Thymus (tissue), 14 donors: ENCODE measurements at places on chromosomes 2 and 18. TPM values are rescaled to one million over a fixed set of nuclear protein-coding genes. Genes with fewer than 3 reads are reported as not detected.

Gene ARHGAP28
- total RNA-seq, result 4.7 TPM

GRCh38 chr2:96927405-96928171 is 57.7 kb upstream of the SEMA4C start:
- H3K4me1 ChIP-seq, result peaks cover 28% of the 10 kb centered on the region
- DNase-seq, result no peak
- H3K27me3 ChIP-seq, result no peaks in the 10 kb centered on the region
- H3K27ac ChIP-seq, result no peak overlapping the region
- H3K4me3 ChIP-seq, result no peak overlapping the region

DNA sequence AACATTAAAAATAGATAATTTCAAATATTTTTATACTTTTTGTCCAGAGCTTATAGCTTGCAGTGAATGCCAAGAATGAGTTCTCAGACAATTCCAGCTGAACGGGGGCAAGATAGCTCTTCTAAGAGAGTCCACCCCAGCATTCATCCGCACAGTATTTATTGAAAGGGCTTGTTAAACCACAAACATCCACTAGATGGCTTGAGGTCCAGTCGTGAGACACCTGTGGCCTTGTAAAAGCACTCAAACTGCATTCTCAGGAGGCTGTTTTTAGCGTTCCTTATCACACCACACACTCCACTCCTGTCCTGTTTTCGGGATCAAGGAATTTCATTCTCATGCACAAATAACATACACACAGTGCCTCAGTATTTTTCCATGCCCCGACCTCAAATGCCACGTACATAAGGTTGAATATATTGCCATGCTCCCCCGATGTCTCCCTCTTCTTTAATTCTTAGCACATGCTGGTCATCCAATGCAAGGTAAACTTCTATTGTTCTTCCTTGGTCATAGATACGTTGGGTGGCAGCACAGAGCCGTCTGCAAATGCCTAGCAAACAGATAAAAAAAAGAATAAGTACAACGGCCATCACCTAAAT is 47.4 kb downstream of the DNAJC10 start:
- H3K27ac ChIP-seq, result no peak overlapping the region
- no peaks in the 10 kb centered on the region for H3K4me1 ChIP-seq
- DNase-seq, result no peak
- H3K36me3 ChIP-seq, result peaks cover 7% of the 10 kb centered on the region

DNA sequence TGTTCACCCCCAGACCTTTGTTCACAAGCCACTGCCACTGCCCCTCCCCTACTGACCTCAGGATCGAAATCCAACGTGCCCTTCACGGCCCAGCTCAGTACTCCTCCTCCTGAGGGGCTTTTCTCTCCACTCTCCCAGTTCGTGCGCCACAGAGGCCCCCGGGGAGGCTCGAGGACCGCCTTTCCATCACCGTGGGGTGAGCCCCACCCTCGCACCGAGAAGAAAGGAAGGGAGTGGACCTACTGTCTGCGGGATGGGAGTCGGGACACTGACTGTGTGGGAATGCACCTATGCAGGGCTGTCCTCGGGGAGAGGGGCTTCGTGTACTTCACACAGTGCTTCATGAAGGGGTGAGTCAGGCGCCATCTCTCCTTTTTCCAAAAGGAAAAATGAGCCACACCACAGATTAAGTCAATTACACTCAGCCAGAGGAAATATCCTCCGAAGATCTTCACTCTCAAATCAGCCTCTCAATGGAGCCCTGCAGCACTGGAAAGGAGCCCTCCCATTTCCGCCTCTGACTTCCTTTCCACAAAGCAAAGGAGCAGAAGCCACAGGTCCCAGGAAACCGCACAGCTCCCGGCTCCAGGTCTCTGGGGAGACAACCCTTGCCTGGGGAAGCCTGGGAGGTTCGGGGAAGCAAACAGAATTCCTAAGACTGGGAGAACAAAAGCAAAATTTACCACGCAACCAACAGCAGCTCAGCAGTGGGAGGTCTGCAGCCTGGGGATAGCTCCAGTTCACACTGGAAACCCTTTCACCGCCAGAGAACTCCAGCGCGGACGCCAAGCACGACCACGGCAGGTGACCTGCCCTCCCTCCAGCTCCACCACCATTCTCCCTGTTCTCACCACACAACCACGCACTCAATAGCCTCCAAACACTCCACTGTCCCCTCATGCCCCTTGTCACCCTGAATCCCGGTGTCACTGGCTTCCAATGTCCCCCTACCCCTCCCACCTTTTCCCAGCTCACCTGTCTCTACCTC is 21.6 kb downstream of the ADCY3 start:
- no peak overlapping the region for H3K4me3 ChIP-seq
- H3K27me3 ChIP-seq, result no peaks in the 10 kb centered on the region
- DNase-seq, result no peak
- H3K4me1 ChIP-seq, result no peaks in the 10 kb centered on the region
- H3K36me3 ChIP-seq, result peaks cover 5% of the 10 kb centered on the region

DNA sequence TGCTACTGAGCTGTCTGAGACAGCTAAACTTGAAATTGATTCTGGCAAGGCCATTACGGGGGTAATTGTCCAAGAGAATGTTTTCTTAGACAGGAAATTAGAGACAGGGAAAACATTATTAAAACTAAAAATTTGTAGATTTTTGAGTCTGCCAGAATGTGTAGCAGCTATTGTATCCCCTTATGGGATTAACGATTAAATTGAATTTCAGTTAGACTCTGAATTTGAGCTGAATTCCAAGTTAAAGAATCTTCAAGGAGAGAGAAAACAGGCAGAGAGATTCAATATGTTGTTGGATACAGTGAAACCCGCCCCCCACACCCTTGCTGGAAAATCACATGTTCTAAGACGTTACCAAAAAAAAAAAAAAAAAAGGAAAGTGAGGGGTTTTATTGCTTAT is 32.7 kb upstream of the CCDC68 start:
- no peaks in the 10 kb centered on the region for H3K36me3 ChIP-seq
- H3K4me1 ChIP-seq, result no peaks in the 10 kb centered on the region
- no peak for DNase-seq
- no peak overlapping the region for H3K27ac ChIP-seq

Gene TTC27
- total RNA-seq, result 17.8 TPM

- no peak overlapping the region for H3K4me3 ChIP-seq
- H3K27ac ChIP-seq, result no peak overlapping the region
- no peak for DNase-seq
- H3K36me3 ChIP-seq, result no peaks in the 10 kb centered on the region
Measured at GRCh38 chr18:61329398-61329797, 3.8 kb upstream of the CDH20 start.

DNA sequence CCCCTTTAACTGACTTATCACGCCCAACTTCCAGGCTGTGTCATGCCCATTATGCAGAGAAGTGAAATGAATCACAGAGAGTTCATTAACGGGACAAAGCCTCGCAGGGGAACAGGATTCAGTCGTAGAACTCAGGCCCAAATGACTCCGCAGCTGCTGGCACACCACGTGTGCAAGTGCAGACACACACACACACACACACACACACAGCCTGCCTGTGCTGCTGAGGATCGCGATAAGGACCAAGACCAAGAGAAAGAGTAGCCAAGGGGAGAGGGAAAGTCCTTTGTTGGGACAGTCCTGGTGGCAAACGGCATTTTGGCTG is 90.0 kb upstream of the TAF1B start:
- H3K4me1 ChIP-seq, result peaks cover 44% of the 10 kb centered on the region
- no peak overlapping the region for H3K27ac ChIP-seq
- H3K4me3 ChIP-seq, result no peak overlapping the region
- no peak for DNase-seq
- no peaks in the 10 kb centered on the region for H3K36me3 ChIP-seq

- no peak overlapping the region for H3K4me3 ChIP-seq
- peaks cover 3% of the 10 kb centered on the region for H3K4me1 ChIP-seq
- DNase-seq, result no peak
- H3K27me3 ChIP-seq, result no peaks in the 10 kb centered on the region
- no peak overlapping the region for H3K27ac ChIP-seq
Measured at GRCh38 chr2:171163261-171163660, 2.6 kb upstream of the TLK1 start.

DNA sequence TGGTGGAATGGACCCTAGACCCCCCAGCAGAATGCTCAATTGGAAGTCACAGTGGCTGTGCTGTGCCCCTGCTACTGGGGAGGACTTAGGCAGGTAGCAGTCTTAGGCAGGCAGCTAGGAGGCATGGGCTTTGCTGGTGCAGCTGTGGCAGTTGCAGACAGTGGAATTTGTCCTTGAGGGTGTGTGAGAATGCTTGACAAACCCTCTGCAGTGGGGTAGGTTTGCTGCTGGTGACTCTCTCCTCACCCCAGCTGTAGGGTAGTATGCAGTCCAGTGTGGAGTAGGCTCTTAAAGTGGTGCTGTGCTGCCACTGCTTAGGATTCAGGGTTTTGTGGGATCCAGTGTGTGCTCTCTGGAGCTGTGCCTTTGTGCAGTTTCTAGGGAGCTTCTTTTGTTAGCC is 61.3 kb downstream of the NUP35 start:
- no peaks in the 10 kb centered on the region for H3K4me1 ChIP-seq
- peaks cover 16% of the 10 kb centered on the region for H3K36me3 ChIP-seq
- no peaks in the 10 kb centered on the region for H3K27me3 ChIP-seq

DNA sequence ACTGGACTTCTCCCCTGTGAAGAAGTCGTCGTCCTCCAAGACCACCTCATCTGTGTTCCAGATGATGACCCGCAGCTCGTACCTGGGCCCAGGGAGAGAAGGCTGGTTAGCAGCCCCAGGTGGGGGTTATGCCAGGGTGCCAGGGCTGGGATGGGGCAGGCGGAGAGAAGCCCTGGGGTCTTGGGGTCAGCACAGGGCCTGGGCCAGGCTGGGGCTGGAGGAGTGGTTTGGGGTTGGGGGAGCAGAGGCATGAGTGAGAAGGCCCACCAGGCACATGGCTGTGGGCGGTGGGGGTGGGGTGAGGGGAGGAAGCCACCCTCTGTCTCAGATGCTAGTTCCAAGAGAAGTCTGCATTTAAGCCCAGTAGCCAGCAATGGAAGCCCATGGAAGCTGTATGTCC is 15.8 kb downstream of the OTOF start:
- H3K4me3 ChIP-seq, result no peak overlapping the region
- H3K27me3 ChIP-seq, result no peaks in the 10 kb centered on the region
- no peaks in the 10 kb centered on the region for H3K4me1 ChIP-seq
- DNase-seq, result no peak
- H3K36me3 ChIP-seq, result no peaks in the 10 kb centered on the region
- H3K27ac ChIP-seq, result no peak overlapping the region

DNA sequence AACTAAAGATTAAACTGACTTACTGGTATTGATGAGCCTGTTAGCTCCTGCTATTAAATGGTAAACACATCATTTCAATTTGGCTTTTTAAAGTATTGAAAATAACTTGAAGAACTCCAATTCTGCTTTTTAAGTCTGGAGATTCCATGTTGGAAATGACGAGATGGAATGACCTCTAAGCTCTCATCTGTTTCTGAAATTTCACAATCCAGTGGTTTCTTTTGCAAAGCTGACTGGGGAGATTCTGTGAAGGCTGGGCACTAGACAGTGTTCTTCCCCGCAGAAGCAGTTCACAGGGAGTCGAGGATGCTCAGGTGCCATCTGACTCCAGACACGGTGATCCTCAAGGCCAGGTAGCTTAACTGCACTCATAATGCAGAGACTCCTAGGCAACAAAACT is 44.7 kb downstream of the DHRS9 start:
- no peaks in the 10 kb centered on the region for H3K4me1 ChIP-seq
- no peaks in the 10 kb centered on the region for H3K27me3 ChIP-seq
- no peak overlapping the region for H3K4me3 ChIP-seq
- H3K36me3 ChIP-seq, result no peaks in the 10 kb centered on the region

DNA sequence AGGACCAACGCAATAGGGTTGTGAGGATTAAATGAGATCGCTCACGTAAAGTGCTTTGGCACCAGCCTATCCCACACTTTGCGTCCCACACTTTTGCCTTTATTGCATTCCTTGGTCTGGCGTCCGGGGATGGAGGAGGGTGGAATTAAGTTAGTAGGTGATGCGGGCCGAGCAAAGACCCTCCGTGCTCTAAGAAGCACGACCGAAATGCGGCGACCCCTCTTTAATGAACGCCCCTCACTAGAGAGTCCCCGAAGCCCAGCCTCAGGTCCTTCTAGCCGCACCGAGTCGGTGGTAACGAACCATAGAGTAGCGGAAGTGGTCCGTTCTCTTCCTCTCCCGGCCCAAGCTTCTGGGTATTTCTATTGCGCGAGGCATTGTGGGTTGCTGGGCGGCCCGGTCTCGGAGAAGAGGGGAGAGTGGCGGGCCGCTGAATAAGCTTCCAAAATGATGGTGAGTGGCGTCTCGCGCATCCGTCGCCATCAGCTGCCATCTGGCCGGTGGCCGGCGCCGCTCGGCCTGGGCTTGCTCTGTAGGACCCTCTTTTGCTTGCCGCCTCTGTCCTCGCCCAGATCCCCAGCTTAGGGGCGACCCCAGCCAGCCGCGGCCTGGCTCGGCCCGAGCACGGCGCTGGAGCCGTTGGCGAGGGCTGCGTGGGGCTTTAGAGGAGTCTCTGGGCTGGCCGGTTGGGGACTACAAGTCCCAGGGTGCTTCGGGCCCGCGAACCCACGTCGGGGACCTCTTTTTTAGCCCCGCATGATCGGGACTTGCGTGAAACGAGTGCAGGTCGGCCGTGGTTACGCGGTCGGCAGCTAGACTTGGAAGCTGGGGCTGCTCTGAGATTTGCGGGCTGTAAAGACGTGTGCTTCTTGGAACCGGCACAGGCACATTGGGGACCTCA is at the start of gene CCT7:
CCT7 (plus strand) TSS at position 377 of the 901 bp plus-strand sequence; CDS start at position 448, 71 bp downstream.
- H3K4me3 ChIP-seq, result peak within 1 kb of the TSS; percentile 93
- H3K27ac ChIP-seq, result peak within 1 kb of the TSS; percentile 93
- H3K27me3 ChIP-seq, result no peaks in the 10 kb centered on the region
- peaks cover 17% of the 10 kb centered on the region for H3K36me3 ChIP-seq
- DNase-seq, result peak; percentile 96
- peaks cover 10% of the 10 kb centered on the region for H3K4me1 ChIP-seq

DNA sequence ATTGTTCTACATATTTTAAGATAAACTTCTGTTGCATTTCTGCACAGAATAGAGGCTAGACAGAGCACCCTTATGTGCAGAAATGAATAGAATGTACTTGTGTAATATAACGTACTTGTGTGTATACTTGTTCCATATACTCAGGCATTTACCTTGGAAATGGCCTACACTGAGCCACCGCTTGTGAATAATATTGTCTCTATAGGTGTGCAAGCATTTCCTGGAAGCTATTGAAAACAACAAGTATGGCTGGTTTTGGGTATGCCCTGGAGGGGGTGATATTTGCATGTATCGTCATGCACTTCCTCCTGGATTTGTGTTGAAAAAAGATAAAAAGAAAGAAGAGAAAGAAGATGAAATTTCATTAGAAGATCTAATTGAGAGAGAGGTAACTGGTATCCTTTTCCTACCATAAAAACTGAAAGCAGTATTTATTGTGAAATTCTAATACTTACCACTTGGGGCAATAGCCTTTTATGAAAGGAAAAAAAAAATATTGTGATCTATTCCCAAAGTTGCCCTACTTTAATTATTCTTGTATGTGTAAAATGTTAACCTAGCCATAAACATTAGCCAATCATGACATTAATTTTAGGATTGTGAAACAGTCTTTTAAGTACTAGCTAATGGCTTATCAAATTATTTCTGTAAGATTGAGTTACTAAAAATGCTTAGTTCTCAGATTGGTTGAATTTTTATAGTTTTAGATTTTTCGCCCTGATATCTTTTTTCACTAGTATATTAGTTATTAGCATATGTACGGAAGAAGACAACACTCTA is 18.0 kb downstream of the ZC3H15 start:
- H3K4me3 ChIP-seq, result no peak overlapping the region
- no peak for DNase-seq
